ENCODE measurements at places on chromosomes 1 and 21.

DNA sequence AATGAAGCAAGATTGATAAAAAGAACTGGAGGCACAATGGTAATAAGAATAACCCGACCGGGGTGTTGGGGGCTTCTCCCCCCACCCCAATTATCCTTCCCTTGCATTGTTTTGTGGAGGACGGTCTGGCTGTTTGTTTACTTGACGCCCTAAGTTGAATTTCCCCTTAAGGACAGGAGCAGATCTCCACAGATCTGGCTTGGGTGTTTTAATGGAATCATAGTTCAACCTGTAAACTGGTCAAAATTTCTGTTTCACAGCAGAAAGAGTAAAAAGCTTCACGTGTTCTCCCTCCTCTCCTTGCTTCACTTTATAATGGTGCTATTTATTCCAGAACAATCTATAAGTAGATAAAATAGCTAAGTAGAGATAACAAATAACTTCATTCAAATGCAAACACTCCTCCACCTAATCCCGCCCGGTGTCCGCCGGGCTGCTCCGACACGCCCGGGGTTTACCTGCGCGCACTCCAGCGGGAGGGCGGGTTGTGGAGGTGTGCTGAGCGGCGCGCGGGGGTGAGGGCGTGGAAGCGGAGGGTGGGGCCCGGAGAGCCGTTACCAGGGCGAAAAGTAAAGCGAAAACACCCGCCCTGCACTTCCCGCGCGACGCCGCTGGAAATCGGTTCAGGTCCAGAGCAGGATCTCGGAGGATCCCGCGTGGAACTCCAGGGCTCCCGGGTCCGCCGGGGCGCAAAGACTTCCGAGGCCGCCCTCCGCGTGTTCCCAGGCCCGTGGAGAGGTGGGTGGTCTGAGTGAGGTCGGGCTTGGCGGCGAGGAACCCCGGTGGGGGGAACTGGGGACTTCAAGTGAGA, 2.0 kb upstream of the ATF3 start:
- no peak for DNase-seq

DNA sequence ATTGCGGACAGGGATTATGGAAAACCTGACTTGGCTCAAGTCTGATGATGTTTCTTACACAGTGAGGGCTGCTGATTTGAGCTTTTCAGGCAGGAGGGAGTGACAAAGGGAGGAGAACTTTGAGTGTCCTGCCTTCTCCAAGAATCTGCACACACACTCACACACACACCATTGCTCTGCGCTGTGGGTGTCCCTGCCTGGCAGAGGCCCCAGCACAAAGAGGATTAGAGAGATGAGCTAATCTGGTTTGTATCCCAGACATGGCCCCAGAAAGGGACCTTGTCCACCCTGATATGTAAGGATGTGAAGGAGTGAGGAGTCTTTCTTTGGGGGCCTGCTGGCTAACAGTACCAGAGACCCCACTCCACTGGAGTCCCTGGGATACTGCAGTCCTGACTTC, 5.9 kb upstream of the WNT2B start:
- DNase-seq, result no peak

DNA sequence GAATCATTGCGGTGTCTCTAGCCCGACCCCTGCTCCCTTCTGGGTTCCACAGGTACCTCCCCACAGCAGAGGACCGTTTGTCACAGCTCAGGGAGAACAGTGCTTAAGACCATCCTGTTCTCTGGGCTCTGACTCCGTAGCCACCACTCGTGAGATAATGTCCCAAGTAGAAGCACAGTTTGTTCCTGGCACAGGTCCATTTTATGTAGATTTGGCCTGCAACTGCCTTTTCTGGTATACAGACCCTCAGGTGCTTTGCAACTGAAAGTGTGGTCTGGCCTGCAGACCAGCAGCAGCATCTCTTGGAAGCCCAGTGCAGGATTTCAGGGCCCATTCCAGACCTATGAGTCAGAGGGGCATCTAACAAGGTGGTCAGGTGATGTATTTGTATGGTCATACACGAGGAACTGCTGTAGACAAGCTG, 28.4 kb upstream of the TMEM125 start:
- DNase-seq, result no peak

DNA sequence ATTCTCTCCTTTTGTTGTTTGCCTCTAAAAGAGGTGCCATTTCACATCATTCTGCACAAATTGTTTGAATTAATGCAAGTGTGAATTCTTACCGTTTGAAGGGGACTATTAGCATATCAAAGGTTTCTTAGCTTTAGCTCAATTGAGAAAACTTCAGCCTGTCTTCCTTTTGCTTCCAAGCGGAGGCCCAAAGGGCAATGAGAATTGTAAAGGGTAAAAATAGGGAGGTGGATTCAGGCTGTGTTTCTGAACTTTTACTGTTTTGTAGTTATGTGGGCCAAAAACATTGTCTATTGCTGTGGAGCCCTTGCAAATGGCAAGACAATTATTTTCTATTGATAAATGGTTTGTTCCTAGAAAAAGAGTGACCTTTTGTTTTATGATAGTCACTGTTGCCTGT, 3.6 kb downstream of the ADGRL2 start:
- no peak for DNase-seq

DNA sequence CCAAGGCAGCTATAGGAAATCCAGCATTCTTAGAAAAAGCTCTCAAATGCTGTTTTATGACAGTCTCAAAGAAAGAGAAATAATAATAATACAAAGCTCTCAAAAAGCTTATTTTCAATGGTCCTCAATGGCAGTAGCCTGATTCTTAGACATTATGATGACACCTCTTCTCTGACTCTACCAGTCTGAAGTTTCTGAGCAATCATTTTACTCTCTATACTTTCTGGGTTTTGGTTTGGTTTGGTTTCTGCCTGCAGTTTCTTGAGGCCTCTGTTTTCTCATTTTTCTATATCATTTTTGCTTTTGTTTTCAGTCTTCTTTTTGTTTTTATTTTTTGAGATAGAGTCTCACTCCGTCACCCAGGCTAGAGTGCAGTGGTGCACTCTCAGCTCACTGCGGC, 50.2 kb upstream of the TBX15 start:
- no peak for DNase-seq
